ENCODE measurements at places on chromosomes 3 and 15. TPM values are rescaled to one million over a fixed set of nuclear protein-coding genes. Genes with fewer than 3 reads are reported as not detected.

Gene ANKUB1
- polyA plus RNA-seq = 1.4 TPM

Gene A4GNT
- polyA plus RNA-seq = not detected

Gene PIERCE2
- polyA plus RNA-seq = 2.8 TPM

Gene CLDN11
- 2.1 TPM for polyA plus RNA-seq

Gene CHRD
- 4.9 TPM for polyA plus RNA-seq

Gene ALDH1A2
- 3.6 TPM for polyA plus RNA-seq

Data from lung (tissue), 17 donors.